ENCODE measurements at places on chromosomes 7 and 10.
A peak's percentile ranks its signal among the peaks of the same experiment; 100 is the strongest.

DNA sequence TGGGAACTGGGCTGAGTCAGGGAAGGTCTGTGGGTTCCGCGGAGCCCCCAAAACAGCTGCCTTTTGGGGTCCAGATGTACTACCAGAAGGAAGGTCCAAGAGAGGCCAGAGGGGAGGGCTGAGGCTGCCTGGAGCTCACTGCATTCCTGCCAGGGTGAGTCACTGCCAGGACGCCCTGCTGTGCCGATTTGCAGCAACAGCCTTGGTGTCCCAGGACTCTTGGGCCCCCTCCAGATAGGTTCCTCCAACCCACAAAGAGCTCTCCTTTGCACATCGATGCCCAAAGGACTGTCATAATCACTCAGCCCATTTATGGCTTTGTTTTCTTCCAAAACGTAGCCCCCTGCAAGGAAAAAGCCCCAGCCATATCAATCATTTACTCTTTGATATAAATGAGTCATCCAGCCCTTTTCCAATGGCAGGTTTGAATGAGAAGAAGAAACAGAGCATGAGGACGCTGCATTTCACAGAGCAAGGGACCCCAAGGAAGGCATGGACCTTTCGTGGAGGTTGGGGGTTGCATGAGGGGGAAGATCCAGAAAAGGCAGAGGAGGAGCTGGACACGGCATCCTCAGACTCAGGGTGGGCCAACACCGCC lies 32.2 kb upstream of the COL13A1 start:
- no peak for DNase-seq

DNA sequence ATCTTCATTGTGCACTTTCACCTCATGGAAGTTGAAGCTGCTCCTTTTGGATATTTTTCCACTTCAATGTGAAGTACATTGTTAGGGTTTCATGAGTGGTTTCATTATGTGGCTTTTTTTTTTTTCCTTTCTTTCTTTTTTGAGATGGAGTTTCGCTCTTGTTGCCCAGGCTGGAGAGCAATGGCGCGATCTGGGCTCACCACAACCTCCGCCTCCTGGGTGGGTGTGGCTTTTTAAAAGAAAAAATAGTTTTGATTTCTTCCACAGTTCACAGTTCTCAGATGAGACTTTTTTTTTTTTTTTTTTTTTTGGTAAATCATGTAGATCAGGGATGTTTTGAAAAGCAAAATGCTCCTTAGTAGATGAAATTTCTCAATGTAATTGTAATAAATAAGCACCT lies 652.3 kb upstream of the ANKRD30A start:
- DNase-seq, result no peak

DNA sequence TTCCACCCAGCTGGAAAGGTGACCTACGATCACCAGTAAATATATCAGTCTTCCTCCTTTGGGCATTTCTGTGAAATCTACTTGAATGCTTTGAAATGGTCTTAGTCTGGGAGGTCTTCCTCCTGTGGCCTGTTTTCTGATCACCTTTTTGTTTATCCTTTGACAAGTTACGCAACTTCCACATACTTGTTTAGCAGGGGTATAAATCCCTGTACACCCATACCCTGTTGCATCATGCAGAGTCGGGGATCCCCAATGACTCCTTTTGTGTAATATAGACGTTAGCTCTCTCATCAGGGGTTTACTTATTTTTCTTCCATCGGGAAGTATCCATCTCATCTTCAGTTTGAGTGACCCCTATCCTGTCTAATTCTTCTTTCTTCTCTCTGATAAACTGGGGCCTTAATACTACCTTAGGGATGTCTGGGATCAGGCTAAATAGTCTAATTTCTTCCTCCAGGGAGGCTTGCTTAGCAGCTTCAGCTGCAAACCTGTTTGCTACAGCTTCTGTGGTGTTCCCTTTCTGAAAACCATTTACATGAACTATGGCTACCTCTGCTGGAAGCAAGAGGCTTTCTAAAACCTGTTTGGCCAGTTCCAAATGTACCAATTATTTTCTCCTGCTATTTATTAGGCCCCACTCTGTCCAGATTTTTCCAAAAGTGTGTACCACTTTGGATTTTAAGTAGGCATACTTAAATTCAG lies 25.8 kb downstream of the MAPK8 start:
- no peak for DNase-seq

- DNase-seq, result no peak
Measured at GRCh38 chr10:529468-530230, 159.8 kb downstream of the DIP2C start.

DNA sequence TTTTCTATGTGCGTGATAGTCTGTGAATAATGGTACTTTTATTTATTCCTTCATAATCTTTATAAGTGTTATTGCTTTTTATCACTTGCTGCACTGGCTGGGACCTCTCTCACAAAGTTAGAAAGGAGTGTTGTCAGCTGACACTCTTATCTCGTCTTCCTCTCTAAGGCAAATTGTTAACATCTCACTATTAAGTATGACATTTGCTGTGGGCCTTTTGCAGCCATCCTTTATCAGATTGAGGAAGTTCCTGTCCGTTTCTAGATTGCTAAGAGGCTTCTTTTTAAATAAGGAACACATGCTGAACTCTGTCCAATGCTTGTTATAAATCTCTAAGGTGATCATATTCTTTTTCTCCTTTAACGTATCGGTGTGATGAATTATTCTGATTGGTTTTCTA lies 27.4 kb upstream of the DIP2C start:
- DNase-seq, result no peak

- DNase-seq, result no peak
Measured at GRCh38 chr7:131325179-131325840, 2.4 kb upstream of the MKLN1 start.

GRCh38 chr10:109914966-109915365 lies 8.3 kb downstream of the XPNPEP1 start:
- DNase-seq, result no peak

DNA sequence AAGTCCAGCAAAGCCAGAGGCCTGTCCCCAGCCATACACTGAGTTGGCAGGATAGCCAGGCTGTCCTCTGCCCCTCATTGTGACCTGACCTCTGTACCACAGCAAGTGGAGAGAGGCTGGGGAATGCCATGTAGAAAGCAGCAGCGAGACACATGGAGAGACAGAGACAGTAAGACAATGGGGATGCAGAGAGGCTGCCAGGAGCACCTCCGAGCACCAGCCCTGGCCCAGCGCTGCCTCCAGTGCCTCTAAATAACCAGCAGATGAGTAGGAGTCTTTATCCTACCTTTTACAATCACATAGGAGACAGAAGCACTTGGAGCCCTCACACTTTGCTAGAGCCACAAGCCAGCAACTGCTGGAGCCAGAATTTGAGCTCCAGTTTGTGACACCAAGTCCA lies 8.1 kb downstream of the GDF2 start:
- no peak for DNase-seq

DNA sequence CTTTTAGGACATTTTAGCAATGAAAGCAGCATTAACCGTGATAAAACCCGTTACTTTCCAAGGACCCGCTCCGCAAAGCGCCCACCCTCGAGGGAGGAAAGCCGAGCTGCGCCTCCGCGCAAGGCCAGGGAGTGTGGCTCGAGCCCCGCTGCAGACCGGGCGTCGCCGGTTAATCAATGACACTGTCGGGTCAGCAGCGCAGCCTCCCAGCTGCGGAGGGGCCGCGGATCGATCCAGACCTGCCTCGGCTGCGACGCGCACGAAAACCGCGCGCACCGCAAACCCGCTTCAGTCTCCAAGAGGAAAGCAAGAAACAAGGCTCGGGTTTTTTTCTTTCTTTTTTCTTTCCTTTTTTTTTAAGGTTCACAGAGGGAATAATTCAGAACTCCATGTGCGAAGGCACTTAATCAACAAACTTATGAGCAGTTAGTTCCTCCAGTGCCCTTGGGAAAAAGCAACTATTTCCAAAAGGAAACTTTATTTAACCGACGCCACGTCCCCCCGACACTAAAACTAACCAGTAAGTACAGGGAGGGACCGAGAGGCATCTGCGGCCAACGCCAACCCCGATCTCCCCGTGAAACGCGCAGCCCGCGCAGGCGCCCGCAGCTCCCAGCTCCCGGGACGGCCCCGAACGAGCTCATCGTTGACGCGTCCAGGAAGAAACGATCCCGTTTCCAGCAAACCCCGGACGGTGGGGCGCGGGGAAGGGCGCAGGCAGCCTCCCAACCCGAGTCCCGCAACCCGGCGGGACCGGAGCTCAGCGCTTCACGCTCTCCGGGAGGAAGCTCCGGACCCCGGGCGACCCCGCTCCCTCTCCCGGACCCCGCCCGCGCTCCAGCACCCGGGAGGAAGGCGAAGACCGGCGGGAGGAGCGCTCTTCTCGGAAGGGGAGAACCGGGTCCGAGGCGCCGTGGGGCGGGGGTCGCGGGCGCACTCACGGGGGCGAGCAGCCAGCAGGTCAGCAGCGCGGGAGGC lies 598 bp downstream of the VIPR2 start:
- no peak for DNase-seq

GRCh38 chr10:33893506-33893905 lies 559.0 kb upstream of the NRP1 start:
- DNase-seq, result no peak

- DNase-seq, result no peak
Measured at GRCh38 chr7:12056381-12056780, 154.7 kb upstream of the TMEM106B start.

DNA sequence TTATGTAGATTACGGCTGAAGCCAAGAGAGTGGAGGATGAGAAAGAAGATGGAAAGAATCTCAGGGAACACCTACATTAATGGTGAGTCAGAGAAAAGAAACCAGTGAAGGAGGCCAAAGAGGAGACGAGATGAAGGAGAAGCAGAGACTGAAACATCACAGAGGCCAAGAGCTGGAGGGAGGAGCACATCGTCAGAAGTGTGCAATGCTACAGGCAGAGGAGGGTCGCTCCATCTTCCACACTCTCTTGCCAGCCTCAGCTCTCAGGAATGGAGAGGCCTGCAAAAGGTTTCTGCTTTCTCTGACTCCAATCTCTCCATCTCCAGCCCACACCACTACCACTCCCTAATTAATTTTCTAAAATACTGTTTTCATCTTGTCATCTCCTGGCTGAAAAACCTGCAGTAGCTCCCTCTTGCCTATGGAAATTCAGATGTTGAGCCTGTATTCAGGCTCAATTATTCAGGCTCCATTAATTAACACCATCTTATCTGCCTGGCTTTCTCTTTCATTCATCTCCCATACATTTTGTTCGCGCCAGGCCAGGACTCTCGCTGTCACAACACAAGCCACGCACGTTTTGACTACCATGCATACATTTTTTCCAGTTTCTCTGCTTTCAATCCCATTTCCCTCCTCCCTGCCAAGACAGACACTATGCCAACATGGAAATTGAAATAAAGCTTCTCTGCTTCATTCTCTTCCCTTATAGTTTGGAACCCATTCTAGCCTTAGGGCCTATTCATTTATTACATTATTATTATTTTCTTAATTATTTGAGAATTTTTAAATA lies 165.8 kb downstream of the INHBA start:
- no peak for DNase-seq

DNA sequence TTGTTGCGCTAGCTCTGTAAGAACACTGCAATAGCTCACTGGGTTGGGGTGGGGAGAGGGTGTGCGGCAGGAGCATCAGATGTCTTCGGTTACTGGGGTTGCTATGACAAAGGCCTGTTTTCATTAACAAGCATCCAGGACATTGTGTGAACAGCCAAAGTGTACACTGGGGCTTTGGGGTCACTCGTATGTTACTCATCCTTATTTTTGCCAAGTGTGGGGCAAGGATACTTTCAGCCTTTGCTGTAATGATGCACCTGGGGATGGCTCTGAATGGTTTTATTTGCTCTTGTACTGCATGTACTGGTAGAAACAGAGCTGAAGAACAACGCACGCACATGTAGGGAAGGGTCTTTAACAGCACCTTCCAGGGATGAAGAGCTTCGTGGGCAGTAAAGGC lies 73.0 kb upstream of the AFAP1L2 start:
- no peak for DNase-seq

DNA sequence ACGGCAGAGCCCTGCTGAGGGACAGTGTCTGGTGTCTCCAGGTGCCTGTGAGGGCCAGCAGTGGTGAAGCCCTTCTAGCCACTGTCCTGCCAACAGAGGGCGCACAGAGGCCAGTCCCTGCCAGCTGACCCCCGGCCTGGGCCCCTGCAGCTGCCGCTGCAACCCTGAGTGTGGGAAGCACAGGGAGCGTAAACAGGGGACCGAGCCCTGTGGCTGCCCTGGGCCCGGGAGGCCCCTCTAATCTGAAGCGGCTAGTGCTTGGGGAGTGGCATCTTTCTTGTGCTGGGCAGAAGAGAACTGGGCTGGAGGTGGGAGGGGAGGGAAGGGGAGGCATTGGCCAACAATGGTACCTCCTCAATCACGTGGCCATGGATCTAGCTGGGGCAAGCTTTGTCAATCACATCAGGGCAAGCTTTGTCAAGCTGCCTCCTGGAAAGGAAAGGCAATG lies 34.6 kb downstream of the TRIM8 start:
- DNase-seq, result peak; percentile 38

- DNase-seq, result no peak
Measured at GRCh38 chr7:47957156-47957555, 8.9 kb upstream of the PKD1L1 start.

DNA sequence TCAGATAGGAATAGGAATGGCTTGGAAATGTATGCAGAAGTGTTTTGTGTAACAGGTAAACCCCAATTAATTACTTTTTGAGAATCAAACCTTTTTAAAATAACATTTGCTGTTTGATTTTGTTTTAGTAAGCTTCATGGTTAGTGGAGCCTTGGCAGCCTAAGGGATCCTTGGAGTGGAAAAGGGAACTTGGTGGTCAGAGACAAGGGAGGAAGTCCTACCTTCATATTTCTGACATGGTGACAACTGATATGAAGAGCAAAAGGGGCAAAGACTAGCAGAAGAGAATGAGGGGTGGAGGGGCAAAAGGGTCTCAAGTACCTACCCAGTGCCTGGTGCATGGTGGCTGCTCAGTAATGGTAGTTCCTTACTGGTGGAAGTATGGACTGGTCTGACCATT lies 32.3 kb downstream of the AHCYL2 start:
- DNase-seq, result no peak

DNA sequence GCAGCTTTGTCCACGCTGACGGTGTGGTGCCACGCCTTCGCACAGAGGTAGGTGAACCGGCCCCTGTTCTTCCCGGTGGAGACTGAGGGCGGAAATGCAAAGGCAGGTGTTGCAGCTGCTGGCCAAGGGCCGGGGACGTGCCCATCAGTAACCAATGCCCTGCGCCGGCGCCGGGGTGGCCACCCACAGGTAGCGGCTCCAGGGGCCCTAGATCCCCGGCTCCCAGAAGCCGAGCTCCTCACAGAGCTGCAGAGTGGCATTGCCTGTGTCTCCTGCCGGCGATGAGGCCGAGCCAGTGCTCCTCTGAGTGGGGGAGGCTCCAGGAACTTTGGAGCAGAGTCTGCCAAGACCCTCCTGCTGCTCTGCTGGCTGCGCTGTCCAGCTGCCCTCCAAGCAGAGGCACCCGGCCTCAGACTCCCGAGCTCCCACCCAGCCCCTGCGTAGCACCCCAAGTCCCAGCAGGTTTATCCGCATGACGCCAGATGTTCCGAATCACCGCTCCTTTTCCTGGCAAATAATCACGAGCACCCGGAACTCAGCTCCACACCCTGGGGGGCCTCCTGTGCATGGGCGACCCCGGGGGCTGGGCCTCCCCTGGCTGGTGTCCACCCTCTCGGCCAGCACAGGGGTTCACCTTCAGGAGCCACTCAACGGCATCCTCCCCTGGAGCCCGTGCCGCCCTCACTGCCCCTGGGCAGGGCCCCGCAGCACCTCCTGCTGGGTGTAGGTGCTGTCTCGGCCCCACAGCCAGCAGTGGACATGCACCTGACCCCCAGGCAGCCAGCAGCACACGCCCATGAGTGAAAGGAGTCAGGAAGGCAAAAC lies 22.1 kb downstream of the CFAP46 start:
- no peak for DNase-seq
